Hematopoietic multipotent progenitor cell (in vitro differentiated cells): ENCODE measurements at places on chromosomes 13 and 19. TPM values are rescaled to one million over a fixed set of nuclear protein-coding genes. Genes with fewer than 3 reads are reported as not detected.

DNA sequence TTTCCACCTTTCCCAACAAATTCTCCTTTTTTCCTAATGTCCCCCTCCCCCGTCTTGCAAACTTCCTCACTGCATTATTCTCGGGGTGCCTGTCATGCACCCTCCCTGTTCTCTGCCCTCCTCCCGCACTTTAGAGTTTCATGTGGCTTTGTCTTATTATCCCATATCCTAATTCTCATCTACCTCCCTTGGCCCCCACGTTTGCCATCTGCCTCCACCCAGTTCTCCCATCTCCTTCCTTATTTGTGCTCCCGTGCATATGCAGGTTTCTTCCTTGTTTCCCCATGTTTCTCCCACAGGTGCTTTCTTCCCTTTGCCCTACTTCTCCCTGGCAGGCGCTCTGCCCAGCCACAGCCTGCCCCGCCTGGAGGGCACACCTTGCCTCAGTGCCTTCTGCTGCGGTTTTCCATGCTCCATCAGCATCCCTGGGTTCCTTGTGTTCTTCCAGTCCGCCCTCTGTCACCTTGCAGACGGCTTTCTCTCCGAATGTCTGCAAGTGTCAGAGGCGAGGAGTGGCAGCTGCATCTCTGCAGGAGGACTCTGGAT is 1.5 kb downstream of the SPATA13 start:
- DNase-seq = no peak

TBXA2R gene
- total RNA-seq = 1.3 TPM

GRCh38 chr13:50236898-50237318 is 221.7 kb downstream of the KCNRG start:
- DNase-seq = no peak

DNA sequence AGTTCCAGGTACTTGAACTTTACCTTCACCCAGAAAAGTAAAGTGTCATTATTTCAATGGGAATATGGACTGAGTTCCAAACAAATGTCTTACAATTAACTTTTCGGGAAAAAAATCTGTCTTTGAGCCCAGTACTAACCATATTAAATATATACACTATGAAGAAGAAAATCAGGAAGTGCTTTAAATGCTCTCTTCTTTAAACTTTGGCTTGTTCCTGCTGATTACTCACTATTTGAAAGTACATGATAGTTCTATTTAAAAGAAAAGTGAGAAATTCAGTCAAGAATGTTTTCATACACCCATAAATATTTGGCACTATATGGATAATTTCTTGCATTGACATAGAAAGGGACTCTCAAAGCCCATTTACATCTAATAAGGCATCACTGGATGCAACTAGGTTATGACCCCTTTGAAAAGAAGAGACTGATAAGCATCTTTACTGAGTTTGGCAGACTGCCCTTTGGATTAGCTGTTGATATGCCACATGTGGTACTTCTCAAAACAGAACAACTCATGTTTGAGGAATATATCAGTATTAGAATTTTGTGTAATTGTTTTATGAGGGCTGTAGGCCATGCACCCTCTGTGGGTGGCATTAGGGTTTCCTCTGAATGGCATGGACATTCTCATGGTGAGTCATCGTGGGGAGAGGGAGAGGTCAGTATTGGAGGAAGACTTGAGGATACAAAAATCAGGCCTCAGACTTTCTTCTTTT is 25.0 kb upstream of the VWA8 start:
- DNase-seq = peak; percentile 46

DNA sequence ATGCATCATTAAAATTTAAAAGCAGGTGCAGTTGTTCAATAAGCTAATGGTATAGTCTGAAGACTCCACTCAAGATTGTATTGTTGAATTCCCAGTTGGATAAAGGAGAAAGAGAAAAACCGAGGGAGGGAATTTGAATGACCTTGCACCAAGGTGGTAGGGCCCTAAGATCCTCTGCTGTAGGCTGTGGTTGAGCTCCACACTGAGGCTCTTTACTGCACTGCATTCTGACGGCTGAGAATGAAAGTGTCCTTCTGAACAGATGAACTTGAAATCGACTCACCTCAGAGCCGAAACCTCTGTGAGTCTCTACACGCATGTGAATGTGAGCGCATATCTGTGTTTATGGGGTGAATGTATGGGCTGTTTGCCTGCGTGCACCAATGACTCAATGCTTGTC is 388.9 kb upstream of the DACH1 start:
- peak; percentile 12 for DNase-seq
